ENCODE measurements at places on chromosomes 12 and 14.

DNA sequence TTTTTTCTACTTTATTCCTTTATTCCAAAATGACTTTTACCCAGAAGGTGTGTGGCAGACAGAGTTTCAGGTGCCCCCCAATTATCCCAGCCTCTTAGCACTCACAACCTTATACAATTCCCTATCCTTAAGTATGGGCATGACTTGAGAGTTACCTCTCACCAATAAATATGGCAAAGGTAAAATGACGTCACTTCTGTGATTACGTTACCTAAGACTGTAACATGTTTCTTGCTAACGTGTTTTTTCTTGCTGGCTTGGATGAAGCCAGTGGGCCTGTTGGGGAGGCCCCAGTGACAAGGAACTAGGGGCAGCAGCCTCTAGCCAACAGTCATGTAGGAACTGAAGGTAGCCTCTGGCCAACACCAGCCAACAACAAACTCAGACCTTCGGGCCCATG is 13.3 kb upstream of the TUNAR start:
- no peak for DNase-seq

DNA sequence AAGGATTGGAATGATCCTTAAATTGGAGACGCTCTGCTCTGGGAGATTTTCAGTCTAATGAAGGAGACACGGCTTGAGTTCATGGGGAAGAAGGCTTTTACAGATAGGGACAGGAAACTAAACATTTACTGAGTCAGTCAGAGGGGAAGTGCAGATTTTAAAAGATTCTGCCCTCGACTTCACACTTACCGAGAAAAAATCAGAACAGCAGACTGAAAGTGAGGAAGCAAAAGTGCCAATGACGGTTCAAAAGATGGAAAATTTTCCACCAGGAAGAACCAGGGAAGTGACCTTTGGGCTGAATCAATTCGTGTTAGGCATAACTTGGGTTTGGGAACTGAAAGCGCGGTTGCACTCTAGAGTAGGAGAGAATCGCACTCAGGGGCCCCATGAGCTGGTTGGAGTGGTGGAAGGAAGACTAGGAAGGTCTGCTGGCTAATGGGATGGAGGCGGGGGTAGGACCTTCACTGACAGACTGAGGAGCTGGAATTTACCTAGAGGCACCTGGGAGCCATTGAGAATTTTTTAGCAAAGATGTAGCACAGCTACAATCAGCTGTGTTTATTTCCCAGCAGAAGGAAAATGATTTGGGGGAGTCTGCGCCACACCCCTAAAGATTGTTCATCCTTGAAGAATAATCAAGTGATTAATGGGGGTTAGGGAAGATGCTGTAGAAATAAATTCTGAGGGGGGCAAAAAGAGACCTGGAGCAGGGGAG is 1.2 kb downstream of the KCNK13 start:
- no peak for DNase-seq

DNA sequence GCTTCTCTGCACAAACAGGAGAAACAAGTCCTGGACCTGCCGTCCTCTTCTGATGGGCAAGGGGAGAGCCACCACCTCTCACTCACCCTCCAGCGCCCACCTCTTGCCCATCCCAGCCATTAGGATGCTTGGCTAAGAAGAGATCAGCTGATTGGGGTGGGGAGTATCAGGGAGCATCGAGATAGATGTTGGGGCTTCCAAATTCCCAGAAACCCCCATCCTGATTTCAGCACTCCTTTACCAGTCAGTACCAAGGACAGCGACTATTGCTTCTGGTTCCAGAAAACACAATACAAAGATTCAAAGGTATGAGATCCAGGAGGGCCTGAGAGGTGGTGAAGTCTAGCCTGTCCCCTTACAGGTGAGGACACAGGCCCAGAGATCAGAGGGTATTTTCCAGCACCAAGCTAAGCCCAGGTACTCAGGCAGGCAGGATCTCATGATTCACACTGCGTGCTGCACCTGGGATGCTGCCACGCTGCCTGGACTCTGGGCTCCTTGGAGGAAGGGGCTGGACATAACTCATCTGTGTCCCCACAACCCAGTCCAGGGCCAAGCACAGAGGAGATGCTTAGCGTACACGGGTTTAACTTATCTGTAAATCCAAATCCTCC is 76.6 kb downstream of the TUNAR start:
- no peak for DNase-seq

GRCh38 chr12:20350026-20350425 is 18.3 kb upstream of the PDE3A start:
- no peak for DNase-seq

- no peak for DNase-seq
Measured at GRCh38 chr12:128819293-128820144, 4.2 kb downstream of the SLC15A4 start.

DNA sequence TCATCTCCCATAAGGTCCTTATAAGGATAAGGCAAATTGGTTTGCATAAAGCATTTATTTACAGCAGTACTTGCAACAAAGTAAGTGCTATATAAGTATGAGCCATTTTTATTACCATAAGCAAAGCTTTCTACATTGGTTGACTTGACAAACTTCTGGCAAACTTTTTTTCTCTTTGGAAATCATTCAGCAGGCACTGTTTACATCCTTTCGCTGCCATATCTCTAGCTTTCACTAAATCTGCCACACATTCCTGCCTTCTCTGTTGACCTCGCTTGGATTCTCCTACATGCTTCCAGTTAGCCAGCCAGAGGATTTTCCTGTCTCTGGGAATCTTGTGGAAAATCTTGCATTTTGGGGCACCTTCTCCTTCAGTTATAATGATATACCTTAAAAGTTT is 21.8 kb upstream of the HDAC7 start:
- no peak for DNase-seq

DNA sequence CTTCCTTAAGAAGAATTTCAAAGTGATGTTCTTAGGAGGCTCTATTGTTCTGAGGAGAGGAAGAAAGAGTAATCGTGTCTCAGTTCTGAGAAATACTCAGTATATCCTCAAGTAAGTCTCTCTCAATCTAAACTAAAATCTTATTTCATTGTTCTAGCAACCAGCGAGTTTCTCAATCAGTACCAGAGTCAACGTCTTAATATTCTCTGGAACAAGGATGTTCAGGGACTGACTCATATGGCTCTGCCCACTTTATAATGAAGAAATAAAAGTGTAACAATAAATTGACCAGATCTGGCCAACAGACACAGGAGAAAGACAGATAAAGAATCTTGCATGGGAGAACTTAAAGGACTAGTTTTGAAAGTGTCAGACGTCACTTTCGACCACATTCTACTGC is 469.8 kb upstream of the FLRT2 start:
- no peak for DNase-seq

DNA sequence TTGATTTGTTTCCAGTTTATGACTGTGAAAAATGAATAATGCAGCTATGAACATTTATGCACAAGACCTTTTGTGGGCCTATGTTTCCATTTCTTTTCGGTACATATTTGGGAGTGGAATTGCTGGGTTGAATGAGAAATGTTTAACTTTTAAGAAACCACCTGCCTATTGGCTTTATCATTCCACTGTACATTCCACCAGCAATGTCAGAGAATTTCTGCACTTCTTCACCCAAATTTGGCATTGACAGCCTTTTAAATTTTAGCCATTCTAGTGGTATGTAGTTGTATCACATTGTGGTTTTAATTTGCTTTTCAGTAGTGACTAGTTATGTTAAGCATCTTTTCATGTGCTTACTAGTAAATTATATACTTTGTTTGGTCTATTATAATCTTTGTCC is 317.0 kb upstream of the TMTC1 start:
- no peak for DNase-seq

GRCh38 chr12:2583091-2583497 is 211.7 kb upstream of the FKBP4 start:
- peak; percentile 87 for DNase-seq

- DNase-seq = peak; percentile 23
Measured at GRCh38 chr14:35883677-35884293, 57.6 kb downstream of the BRMS1L start.

- no peak for DNase-seq
Measured at GRCh38 chr14:61513986-61514830, 181.1 kb upstream of the HIF1A start.

GRCh38 chr12:132180648-132181546 is 36.6 kb downstream of the NOC4L start:
- DNase-seq = no peak

- no peak for DNase-seq
Measured at GRCh38 chr12:125149160-125150108, 84.2 kb downstream of the AACS start.

- peak; percentile 31 for DNase-seq
Measured at GRCh38 chr12:53867216-53868012, 71.2 kb upstream of the HOXC13 start.

GRCh38 chr14:95495538-95496025 is 20.9 kb downstream of the SYNE3 start:
- no peak for DNase-seq

DNA sequence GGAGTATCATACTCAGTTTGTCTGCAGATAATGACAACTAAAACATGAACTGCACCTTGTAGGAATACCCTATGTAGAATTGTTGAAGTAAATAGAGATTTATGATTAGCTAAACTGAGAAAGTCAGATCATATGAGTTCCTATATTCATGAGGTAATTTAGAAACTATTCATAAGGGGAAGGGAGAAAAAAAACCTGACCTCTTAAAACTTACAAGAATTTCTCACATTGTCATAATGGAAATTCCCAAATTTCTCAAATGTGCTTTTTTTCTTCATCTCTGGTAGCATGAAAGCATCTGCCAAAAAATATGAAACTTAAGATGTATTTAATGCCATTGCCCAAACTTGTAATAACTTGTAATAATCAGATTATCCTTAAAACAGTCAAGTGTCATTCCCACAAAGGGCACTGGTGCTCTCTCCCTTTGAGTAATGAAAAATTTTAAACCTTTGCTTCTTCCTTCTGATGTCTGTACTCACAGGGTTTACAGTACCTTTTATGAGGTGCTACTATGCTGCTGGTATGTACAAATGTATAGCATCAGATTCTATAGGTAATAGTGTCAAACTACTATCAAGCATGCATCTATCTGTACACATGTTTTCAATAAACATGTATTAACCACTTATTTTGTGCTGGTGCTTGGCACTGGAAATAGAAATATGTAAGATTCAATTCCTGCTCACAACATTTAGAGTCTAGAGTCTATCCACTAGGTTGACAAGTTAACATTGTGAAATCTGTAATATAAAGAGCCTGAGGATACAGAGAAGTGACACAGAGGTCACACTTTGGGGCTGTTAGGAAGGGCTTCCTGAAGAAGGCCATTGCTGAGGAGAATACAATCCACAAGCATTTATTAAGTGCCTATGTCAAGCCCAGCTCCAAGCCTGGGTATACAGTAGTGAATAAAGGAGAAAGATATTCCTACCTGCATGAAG is 17.4 kb upstream of the DRAM1 start:
- no peak for DNase-seq

- DNase-seq = no peak
Measured at GRCh38 chr14:49961270-49962222, 68.7 kb downstream of the ARF6 start.

DNA sequence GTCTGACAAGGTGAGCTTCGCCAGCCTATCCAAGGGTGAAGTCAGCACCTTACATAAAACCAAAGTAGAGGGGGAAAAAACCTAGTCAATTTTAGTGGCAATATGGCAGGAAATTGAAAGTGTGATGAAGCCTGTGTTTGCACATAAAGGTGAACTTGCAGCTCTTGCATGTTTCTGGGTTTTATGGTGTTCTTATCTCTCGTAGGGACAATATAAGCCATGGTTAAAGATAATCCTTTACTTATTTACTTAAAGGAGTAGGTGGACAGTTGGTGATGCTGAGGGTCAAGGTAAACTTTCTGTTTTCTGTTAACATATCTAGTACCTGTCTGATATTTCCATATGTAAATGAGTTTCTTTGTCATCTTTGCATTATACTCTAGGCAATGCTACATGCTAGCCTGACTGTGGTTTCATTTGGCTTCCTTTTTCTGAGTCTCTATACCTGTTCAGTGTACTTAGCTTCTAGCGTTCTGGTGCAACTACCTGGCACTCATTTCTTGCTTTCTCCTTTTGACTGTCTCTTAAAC is 32.8 kb downstream of the CCDC91 start:
- DNase-seq = no peak

DNA sequence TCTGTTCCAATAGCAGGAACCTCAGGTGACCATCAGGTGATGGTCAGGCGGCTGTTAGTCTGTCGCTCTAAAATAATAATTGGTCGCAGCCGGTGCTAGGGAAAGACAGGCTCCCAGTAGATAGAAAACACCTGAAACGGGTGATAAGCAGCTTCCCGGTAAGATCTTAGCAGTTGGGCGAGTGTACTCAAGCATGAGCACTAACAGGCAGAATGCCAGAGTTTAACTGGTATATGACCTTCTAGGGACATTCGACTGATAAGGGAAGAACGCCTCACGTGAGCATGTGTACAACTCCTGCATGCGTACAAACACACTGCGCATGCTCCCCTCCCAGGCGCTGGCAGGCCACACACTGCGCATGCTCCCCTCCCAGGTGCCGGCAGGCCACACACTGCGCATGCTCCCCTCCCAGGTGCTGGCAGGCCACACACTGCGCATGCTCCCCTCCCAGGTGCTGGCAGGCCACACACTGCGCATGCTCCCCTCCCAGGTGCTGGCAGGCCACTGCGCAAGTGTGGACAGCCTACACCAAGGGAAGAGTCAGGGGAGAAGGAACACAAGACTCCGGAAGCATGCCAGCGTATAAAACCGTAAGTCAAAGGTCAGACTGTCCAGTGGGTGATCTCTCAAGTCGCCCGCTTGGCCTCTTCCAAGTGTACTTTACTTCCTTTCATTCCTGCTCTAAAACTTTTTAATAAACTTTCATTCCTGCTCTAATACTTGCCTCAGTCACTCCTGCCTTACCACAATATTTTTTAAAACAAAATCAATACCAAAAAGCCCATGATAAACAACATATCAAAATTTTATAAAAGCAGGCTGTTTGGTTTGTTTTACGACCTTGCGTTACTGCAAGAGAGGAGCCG is 24.5 kb downstream of the GPRC5D start:
- DNase-seq = no peak

GRCh38 chr12:13588574-13588973 is 392.0 kb downstream of the EMP1 start:
- no peak for DNase-seq

GRCh38 chr14:104293851-104294627 is 155.7 kb downstream of the KIF26A start:
- DNase-seq = no peak

- no peak for DNase-seq
Measured at GRCh38 chr12:57809425-57809824, 9.1 kb downstream of the AVIL start.

DNA sequence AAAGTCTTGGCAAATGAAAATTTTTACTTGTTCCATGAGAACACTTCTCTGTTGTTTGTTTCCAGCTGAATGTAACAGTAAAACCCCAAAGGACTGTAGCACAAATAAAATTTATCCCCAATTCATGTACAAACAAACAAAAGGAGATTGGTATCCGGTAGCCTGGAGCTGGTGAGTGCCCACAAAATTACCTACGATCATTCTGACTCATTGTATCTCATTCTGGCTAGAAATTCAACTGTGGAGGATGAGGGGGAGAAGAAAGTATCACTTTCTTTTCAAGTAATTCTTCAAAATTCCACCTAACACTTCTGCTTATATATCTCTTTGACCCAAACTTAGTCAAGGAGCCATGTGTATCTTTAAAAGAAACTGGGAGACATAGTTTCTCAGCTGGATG is 268.5 kb downstream of the ALG10B start:
- DNase-seq = no peak

Data from HEK293T (cell line).